NCI-H748 treated with DMSO at 0.1 percent for 48 hours (cell line): ENCODE measurements at places on chromosomes 2 and 18.

- DNase-seq: no peak
Observed at GRCh38 chr2:127361929-127362885, 25.6 kb downstream of the MAP3K2 start.

- no peak for DNase-seq
Observed at GRCh38 chr2:27275211-27276150, at the start of gene DNAJC5G. TSS of gene DNAJC5G (plus strand) at chr2:27275433. CDS start at chr2:27276729, 1,296 bp downstream.

DNA sequence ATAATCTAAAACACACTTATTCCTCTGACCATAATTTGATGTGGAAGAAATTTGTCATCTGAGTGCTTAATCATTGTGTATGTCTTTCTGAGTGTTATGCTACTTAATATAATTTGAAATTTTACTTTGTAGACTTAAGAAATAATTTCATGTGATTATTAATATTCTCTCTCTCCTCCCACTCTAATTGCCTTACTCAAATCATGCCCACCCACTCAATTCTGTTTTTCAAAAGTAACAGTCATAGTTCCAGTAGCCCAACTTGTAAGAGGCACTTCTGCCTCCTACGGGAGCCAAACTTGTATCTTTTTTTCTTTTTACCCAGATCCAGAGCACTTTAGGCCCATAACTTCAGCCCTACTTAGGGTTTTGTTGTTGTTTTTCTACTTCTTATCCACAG is 18.5 kb upstream of the KYNU start:
- DNase-seq: no peak

DNA sequence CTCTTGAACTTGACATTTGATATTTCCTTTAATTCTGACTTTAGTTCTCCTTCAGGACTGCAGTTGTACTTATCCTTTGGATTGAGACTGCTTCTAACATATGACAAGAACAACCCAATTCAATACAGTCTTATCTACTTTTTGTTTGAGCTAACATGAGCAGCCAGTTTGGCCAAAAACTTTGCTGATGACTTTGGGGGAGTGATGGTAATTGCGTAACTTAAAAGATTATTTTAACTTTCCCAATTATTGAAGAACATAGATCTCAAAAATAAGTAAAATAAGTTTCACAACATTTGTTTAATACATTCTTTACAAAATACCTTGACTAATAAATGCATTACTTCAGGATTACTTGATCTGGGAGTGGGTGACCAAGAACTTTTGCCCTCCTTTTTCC is 1311.1 kb upstream of the NRXN1 start:
- DNase-seq: no peak

DNA sequence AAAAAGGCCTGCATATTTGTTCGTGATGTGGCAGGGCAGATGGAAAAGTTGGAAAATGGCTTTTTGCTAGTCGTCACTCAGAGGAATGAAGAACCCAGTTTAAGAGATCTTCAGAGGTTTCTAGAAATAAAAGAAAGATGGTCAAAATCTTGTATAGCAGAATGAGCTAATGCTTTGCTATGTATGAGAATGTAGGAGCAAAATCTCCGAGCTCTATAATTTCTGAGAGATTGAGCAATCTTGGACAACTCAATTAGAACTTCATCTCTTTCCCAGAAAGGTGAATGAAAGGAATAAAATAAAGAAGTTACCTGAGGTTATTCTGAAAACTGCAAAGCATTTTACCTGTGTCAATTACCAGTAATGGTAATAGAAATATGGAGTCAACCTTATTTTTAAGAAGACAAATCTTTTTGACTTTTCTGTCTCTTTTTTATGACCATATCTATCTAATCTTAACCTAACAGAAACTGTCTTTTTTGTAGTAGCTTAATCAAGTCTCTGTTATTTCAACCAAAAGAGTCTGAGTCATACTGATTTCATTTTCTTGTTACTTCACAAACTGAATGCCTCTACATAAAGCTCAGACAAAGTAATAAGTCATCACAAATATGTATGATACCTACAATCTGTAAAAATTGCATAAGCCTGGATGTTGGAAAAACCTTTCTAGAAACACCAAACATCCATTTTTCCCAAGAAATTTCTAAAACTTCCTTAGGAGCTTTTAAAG is 32.5 kb downstream of the CCDC68 start:
- DNase-seq: no peak
